Activated CD4-positive, alpha-beta T cell treated with anti-CD3 and anti-CD28 coated beads for 36 hours (primary cell): ENCODE measurements at places on chromosomes 1 and 21. TPM values are rescaled to one million over a fixed set of nuclear protein-coding genes. Genes with fewer than 3 reads are reported as not detected.

Gene CLDN17
- total RNA-seq: not detected

Gene PRKCZ
- 10.9 TPM for total RNA-seq

Gene NUF2
- 57.6 TPM for total RNA-seq

Gene SUSD4
- total RNA-seq: 2.2 TPM

Gene IL19
- not detected for total RNA-seq

DNA sequence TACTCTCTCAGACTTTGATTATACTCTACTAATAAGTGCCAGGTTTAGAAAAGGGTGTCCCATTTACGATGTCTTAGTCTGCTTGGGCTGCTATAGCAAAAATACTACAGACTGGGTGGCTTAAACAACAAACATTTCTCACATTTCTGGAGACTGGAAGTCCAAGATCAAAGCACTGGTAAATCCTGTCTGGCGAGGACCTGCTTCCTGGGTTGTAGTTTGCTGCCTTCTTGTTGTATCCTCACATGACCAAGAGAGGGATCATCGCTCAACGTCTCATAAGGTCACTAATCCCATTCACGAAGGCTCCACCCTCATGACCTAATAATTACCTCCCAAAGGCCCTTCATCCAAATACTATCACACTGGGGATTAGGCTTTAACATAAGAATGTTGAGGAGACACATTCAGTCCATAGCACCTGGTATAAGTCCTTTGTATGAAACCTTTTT, 12.0 kb downstream of the PRDX6 start:
- DNase-seq: no peak

DNA sequence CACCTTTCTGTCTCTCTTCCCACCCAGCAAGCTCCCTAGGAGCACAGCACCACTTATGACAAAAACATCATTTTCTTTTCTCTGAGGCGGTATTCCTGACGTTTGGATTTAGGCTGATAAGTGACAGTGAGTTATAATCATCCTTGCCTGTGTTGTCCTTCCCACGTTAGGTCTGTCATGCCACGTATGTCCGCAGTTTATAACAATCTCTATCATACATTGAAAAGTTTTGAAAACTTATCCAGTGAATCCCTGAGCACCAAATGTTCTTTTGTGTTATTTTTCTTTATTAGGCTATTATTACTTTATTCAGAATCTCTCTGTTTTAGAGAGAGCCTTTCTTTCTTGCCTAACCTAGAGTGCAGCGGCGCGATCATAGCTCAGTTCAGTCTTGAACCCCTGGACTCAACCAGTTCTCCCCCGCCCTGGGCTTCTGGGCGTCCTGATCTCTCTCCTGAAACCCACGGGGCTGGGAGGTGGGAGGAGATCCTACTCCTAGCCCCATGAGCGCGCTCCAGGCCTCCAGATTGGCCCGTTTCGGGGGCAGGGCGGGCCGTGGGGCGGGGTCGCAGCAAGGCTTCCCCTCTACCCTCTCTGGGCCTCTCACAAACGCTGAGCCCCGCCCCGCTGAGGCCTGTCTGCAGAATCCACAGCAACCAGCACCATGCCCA, at the start of gene GSTM2:
TSS of gene GSTM2 (plus strand) at position 606 of the 671 bp plus-strand sequence. CDS start at position 665, 59 bp downstream.
- DNase-seq: peak; percentile 92

DNA sequence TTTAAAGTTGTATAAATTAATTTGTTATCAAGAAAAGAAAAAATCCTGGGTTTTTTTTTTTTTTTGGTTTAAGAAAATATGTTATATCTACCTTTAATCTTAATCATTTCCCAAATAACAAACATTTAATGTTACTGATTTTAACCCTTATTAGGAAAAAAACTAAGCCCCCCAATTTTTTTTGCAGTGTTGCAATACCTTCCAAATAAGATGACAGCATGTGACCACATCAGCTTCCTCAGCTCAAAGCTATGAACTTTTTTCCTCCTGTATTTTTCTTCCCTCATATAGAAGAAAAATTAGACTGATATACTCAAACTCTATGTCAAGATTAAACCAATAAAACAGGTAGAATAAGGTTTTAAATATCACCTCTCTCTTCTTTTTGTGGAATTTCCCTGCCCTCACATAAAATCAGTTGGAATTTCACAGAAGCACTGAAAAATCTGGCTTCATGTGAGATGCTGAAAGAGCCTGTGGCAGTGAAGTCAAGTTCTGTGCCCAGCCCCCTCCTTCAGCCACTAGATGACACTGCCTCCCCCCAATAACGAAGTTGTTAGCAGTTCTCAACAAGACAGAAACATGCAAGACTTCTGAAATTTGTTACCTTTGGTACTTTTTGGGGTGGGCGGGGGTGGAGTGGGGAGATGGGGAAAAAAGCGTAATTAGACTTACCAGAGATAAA, 9.6 kb upstream of the SMYD2 start:
- DNase-seq: peak; percentile 16

GRCh38 chr1:84754386-84754703, 64.1 kb upstream of the SSX2IP start:
- no peak for DNase-seq

GRCh38 chr1:19348441-19349198, 36.5 kb downstream of the SLC66A1 start:
- no peak for DNase-seq

DNA sequence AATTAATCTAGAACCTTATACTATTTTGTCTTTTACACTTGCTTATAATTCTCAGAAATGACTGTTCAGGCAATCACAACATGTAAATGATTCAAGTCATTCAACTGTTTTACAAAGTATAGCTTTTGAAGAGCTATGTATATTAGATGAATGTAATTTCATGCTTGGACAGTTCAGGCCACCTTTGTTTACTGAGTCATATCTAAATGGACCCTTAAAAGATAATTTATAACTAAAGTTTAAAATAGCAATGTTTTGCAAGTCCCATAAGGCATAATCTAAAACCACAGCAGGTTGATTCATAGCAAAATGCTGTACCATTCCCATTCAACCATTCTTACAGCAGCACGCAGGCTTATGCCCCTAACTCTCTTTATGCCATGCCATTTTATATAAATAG, 64.8 kb downstream of the PIK3R3 start:
- DNase-seq: no peak

DNA sequence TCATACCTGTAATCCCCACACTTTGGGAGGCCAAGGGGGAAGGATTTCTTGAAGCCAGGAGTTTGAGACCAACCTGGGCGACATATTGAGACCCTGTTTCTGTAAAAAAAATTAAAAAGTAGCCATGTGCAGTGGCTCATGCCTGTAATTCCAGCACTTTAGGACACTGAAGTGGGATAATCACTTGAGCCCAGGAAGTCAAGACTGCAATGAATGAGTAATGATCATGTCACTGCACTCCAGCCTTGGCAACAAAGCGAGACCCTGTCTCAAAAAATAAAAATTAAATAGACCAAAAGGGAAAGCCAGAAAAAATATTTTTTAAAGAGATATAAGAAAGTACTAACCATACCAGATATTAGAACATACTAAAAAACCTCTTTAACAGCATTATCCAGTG, 44.7 kb upstream of the LYPLAL1 start:
- DNase-seq: no peak

DNA sequence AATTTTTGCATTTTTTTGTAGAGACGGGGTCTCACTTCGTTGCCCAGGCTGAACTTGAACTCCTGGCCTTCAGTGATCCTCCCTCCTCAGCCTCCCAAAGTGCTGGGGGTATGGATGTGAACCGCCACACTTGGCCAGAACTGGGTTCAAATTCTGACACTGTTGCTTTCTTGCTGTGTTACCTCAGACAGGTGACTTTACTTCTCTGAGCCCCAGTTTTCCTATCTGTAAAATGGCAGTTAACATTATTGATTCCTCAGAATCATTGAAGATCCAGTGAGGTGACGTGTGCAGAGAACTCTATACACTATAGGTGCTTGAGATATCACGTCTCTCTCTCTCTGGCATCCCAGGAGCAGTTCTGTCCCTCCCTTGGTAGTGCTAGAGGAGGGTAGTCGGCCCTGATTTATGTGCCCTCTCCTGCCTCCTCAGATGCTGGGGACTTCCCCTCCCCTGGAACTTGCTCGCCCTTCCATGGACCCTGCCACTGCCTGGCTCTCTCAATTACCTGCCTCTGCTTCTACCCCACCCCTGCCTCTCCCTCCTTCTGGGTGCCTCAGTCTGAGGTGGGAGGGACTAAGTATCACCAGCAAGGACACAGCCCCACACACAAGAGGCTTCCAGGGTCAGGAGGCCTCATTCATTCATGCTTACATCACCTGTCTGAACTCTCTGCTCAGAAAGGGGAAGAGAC, 2.8 kb upstream of the HPCA start:
- DNase-seq: no peak

GRCh38 chr1:196593955-196594354, 14.3 kb downstream of the KCNT2 start:
- no peak for DNase-seq

- no peak for DNase-seq
Observed at GRCh38 chr1:56531624-56532349, 47.6 kb downstream of the PLPP3 start.

DNA sequence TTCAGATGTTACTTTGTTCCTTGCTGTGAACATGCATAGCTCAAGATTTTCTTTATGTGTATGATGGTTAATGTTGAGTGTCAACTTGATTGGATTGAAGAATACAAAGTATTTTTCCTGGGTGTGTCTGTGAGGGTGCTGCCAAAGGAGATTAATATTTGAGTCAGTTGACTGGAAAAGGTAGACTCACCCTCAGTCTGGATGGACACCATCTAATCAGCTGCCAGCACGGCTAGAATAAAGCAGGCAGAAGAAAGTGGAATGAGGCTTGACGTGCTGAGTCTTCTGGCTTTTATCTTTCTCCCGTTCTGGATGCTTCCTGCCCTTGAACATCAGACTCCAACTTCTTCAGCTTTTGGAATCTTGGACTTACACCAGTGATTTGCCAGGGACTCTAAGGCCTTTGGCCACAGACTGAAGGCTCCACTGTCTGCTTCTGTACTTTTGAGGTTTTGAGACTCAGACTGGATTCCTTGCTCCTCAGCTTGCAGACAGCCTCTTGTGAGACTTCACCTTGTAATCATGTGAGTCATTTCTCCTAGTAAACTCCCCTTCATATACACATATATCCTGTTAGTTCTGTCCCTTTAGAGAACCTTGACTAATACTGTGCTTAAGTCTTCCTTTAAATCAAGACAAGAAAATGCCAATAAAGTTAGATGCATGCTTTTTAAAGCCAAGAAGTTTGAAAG, 626.6 kb downstream of the KCNT2 start:
- no peak for DNase-seq

DNA sequence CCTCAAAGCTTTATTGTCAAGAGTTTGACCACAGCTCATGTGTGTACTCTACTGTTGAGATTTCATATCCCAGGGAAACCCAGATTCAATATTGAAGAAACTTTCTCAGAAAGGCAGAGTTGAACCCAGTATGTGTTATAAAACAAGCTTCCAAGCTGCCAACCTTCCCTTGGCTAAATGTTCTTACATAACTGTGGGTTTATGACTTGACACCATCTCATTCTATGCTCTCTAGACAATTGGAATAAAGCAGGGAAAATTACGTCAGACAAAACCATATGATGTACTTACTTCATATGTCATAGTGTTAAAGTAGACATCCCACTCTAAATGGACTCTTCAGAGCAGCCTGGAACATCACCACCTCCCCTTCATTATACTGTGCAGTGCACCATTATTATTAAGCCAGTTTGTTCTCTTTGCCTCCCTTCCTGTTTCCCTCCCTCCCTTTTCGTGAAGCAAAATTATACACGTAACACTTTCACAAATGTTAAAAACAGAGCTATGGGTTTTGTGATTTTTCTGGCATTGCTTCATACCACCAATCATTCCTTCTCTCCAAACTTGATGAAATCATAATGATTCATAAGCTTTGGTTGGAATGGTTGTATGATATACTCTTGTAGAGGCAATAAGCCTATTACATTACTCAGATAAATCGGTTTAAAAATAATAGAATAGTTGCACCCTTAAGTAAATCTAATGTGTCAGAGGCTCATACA, 507.2 kb downstream of the LTN1 start:
- DNase-seq: no peak

DNA sequence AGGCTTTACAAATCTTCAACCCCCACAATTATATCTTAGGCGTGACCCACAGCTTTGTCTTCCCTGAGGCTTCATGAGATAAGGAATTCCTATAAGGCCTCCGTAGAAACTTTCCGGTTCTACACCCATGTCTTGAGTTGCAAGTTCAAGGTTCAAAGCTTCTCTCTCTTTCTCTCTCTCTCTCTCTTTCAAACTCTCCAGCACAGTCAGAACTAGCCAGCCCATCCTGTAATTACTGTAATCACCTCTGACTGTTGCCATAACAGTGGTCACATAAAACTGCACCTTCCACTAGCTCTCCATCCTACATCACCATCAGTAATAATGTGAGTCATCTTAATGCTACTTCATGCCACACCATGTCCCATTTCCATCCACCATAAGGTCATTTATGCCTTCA, 90.0 kb upstream of the NFASC start:
- DNase-seq: no peak

DNA sequence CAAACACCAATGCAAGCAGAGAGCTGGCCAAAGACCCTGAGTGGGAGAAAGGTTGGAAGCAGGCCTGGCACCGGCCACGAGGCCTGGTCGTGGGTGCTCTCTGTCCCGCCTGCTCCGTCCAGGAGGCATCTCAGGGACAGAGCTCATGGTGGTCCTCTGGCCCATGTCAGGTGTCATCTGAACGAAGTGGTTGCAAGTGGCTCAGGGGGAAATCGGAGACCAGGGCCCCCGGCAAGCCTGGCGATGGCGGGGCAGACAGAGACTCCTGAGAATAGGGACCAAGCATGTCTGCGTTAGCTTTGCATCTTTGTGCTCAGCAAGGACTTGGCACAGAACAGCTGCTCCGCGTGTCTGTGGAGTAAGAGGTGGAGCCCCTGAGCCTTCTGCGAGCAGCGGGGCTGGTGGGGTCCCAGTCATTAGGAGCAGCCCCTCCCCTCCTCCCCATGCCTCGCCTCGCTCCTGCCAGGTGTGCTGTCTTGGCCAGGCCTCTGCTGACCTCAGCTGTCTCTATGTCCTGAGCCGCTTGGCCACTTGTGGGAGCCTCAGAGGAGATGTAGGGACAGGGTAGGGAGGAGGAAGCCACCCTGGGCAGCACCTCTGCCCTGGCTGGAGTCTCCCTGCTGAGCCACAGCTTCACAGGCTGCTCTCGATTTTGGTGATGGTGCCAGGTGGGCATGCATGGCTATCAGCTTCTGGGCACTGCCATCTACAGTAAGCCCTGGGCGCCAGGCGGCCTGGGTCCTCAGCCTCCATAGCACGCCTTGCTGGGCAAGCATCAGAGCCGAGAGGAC, 362.9 kb upstream of the VAMP3 start:
- DNase-seq: no peak

- no peak for DNase-seq
Observed at GRCh38 chr1:223710179-223711133, 1.9 kb upstream of the CAPN2 start.

DNA sequence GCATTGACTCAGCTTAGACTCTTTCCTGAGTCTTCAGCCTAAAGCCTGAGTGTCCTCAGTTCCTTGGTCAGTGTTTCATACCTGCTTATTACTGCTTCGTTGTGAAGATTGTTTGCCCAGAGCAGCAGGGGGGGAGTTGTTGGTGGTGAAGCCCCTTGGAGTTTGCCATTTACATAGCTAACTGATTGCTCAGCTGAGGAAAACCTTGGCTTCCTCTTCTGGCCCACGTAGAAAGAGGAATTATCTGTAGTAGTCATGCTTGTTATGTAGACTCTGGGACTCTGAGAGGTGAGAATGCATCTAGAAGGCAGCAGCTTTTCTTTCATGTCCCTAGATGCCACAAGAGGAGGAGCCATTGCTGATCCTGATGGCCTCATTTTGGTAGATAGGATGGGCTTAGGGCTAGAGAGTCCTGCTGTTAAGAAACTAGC, 125.9 kb downstream of the MAST2 start:
- no peak for DNase-seq
